Neural progenitor cell (in vitro differentiated cells): ENCODE measurements at places on chromosomes 7 and 10. TPM values are rescaled to one million over a fixed set of nuclear protein-coding genes. Genes with fewer than 3 reads are reported as not detected.

Gene GNGT1
- total RNA-seq = 0.06 TPM in 1 of 2 replicates, not detected in the other

GRCh38 chr10:86310291-86310690 lies 56.3 kb downstream of the GRID1 start:
- no peaks in the 10 kb centered on the region for H3K27me3 ChIP-seq
- H3K4me3 ChIP-seq = no peak overlapping the region
- DNase-seq = no peak
- no peaks in the 10 kb centered on the region for H3K36me3 ChIP-seq
- H3K4me1 ChIP-seq = no peaks in the 10 kb centered on the region
- no peak overlapping the region for H3K27ac ChIP-seq

DNA sequence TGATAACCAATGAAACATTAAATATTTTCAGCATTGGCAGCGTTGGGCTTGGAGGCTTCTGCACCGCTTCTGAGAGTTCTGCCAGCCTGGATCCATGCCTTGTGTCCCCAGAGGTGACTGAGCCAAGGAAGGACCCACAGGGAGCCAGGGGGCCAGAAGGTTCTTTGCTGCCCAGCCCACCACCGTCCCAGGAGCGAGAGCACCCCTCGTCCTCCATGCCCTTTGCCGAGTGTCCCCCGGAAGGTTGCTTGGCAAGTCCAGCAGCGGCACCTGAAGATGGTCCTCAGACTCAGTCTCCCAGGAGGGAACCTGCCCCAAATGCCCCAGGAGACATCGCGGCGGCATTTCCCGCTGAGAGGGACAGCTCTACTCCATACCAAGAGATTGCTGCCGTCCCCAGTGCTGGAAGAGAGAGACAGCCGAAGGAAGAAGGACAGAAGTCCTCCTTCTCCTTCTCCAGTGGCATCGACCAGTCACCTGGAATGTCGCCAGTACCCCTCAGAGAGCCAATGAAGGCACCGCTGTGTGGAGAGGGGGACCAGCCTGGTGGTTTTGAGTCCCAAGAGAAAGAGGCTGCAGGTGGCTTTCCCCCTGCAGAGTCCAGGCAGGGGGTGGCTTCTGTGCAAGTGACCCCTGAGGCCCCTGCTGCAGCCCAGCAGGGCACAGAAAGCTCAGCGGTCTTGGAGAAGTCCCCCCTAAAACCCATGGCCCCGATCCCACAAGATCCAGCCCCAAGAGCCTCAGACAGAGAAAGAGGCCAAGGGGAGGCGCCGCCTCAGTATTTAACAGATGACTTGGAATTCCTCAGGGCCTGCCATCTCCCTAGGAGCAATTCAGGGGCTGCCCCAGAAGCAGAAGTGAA lies 93.9 kb downstream of the TACC2 start:
- H3K4me3 ChIP-seq = no peak overlapping the region
- H3K27me3 ChIP-seq = no peaks in the 10 kb centered on the region
- no peaks in the 10 kb centered on the region for H3K4me1 ChIP-seq
- no peak for DNase-seq
- no peak overlapping the region for H3K27ac ChIP-seq

- no peaks in the 10 kb centered on the region for H3K4me1 ChIP-seq
- no peak overlapping the region for H3K4me3 ChIP-seq
- no peaks in the 10 kb centered on the region for H3K36me3 ChIP-seq
- peaks cover 4% of the 10 kb centered on the region for H3K27me3 ChIP-seq
- no peak for DNase-seq
These were observed 64.9 kb downstream of the SYPL1 start for GRCh38 chr7:106047184-106047583.

DNA sequence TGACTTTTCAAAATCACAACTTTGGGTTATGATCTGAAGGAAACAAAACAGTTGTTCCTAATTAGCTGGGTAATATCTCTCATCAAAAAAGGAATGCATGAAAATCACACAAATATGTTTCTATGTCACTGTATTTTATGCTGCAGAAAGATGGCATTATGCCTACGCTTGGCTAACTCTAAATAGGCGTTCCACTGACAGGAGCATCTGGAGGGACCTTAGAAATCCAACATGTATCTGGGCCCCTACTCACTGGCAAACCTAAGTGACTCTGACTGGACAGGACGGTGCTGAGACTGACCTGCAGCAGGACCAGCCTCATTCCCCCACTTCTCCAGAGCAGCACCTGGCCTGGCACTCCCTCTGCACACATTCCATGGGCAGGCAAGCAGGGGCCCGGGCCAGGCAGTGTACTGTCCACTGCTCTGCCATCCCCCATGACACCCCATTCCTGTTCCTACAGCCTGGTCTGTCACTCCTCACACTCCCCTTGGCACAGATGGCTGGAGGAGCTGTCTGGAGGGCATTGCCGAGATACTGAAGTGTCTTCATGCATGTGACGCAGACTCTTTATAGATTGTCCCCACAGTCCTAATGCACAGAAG lies 2.6 kb upstream of the MYL7 start:
- H3K27ac ChIP-seq = no peak overlapping the region
- H3K27me3 ChIP-seq = peaks cover 49% of the 10 kb centered on the region
- no peaks in the 10 kb centered on the region for H3K36me3 ChIP-seq
- DNase-seq = no peak

GRCh38 chr10:129774736-129775401 lies 189.2 kb downstream of the EBF3 start:
- no peak overlapping the region for H3K4me3 ChIP-seq
- H3K27me3 ChIP-seq = no peaks in the 10 kb centered on the region
- no peaks in the 10 kb centered on the region for H3K4me1 ChIP-seq
- no peak for DNase-seq
- H3K36me3 ChIP-seq = no peaks in the 10 kb centered on the region

GRCh38 chr7:131540491-131541162 lies 15.8 kb downstream of the PODXL start:
- no peaks in the 10 kb centered on the region for H3K27me3 ChIP-seq
- no peak overlapping the region for H3K27ac ChIP-seq
- DNase-seq = no peak
- H3K36me3 ChIP-seq = no peaks in the 10 kb centered on the region
- H3K4me1 ChIP-seq = peaks cover 19% of the 10 kb centered on the region

GRCh38 chr7:5670183-5670935 lies 111.1 kb downstream of the RNF216 start:
- H3K36me3 ChIP-seq = no peaks in the 10 kb centered on the region
- no peak overlapping the region for H3K27ac ChIP-seq
- H3K27me3 ChIP-seq = no peaks in the 10 kb centered on the region
- peaks cover 19% of the 10 kb centered on the region for H3K4me1 ChIP-seq
- H3K4me3 ChIP-seq = no peak overlapping the region

Gene MINDY4
- 5.2 and 5.9 TPM in 2 replicates for total RNA-seq

GRCh38 chr7:44080118-44080517 lies 2.2 kb downstream of the POLM start:
- no peaks in the 10 kb centered on the region for H3K36me3 ChIP-seq
- no peak overlapping the region for H3K27ac ChIP-seq
- no peak for DNase-seq
- no peak overlapping the region for H3K4me3 ChIP-seq

DNA sequence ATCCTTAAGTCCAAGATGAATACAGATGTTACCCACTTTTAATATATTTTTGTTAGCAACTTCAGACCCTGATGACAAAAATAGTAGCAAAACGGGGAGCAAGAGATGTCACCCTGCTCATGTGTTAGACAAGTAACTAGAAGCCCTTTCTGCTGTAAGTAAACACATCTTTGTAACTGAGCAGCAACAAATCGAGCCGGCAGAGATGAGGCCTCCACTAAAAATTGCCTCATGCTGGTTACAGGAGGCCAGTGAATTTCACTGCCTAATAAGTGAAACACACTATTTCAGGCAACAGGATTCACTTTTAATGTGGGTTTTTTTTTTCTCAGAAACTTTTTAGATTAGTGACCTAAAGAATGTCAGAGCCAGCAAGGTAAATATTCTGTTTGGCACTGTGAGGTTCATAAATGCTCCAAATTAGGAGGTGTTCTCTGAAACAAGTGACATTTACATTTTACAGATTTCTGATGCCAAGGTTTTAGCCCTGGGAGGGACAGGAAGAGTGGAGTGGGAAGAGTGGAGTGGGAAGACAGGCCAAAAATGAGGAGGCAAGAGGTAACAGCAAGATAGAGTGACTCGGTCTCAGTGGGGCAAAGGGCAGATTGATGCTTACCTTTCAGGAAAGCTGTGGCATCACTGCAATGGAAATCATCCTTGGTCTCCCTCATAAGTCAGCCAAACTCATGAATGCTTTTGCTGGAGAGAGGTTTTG lies 53.6 kb upstream of the LRRC17 start:
- H3K36me3 ChIP-seq = no peaks in the 10 kb centered on the region
- H3K4me3 ChIP-seq = no peak overlapping the region
- H3K27me3 ChIP-seq = no peaks in the 10 kb centered on the region
- H3K27ac ChIP-seq = no peak overlapping the region

- H3K4me1 ChIP-seq = no peaks in the 10 kb centered on the region
- H3K36me3 ChIP-seq = peaks cover 22% of the 10 kb centered on the region
- no peak overlapping the region for H3K4me3 ChIP-seq
- H3K27ac ChIP-seq = no peak overlapping the region
These were observed 7.4 kb downstream of the ZNF746 start for GRCh38 chr7:149490083-149490760.

DNA sequence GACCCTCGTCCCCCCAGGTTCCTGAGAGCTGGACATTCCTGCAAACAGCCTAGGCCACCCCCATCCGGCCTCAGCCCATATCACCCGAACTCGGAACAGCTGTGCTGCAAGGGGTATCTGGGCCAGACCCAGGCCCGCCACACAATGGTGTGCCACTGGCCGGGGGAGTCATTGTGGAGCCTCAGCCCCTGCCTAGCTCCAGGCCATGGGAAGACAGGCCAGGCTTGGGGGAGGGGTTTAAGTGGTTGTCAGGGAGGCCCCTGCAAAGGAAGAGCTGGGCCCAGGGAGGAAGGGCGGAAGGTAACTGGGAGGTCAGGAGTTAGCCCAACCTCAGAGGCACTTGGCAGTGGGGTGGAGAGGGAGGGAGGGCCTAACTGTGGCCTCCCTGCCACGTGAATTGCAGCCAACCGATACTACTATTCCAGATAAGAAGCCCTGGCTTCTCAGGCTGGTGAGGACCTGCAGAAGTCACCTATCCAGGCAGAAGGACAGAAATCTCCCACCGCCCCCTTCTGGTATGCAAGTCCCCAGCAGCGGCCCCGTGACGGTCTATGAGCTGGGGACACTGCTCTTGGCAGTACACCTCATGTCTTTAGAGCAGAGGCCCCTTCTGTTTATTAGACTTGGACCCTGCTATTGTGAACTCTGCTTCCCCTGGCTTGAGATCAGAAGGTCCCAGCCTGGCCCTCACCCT lies 26.8 kb downstream of the VSIR start:
- peak; percentile 45 for DNase-seq
- peaks cover 5% of the 10 kb centered on the region for H3K4me1 ChIP-seq
- H3K36me3 ChIP-seq = no peaks in the 10 kb centered on the region
- no peaks in the 10 kb centered on the region for H3K27me3 ChIP-seq
- no peak overlapping the region for H3K27ac ChIP-seq
- H3K4me3 ChIP-seq = no peak overlapping the region

Gene FAM25C
- not detected in 2 replicates for total RNA-seq
